ENCODE measurements at places on chromosomes 11 and 22. TPM values are rescaled to one million over a fixed set of nuclear protein-coding genes. Genes with fewer than 3 reads are reported as not detected.

SELENOM gene
- 23.3 TPM for total RNA-seq

B4GALNT4 gene
- total RNA-seq: 0.89 TPM

CCDC88B gene
- 1.8 TPM for total RNA-seq

PIWIL4 gene
- total RNA-seq: 0.76 TPM

TRIM49 gene
- not detected for total RNA-seq

CASP12 gene
- 7.0 TPM for total RNA-seq

SLC36A4 gene
- total RNA-seq: 4.4 TPM

OSBP2 gene
- 16.6 TPM for total RNA-seq

MS4A7 gene
- not detected for total RNA-seq

EIF1AD gene
- total RNA-seq: 29.7 TPM

HBB gene
- total RNA-seq: not detected

EEF1G gene
- 1,142 TPM for total RNA-seq

MYRF gene
- 0.26 TPM for total RNA-seq

PNPLA5 gene
- not detected for total RNA-seq

SLC5A4 gene
- 4.6 TPM for total RNA-seq

ZNF195 gene
- 19.8 TPM for total RNA-seq

P2RY2 gene
- 0.64 TPM for total RNA-seq

GPR83 gene
- total RNA-seq: under 0.01 TPM

P2RX6 gene
- total RNA-seq: not detected

IGSF9B gene
- not detected for total RNA-seq

AHNAK gene
- 244 TPM for total RNA-seq

TECTA gene
- total RNA-seq: 0.63 TPM

BATF2 gene
- total RNA-seq: 0.39 TPM

C11orf91 gene
- not detected for total RNA-seq

FAM83F gene
- not detected for total RNA-seq

MS4A6E gene
- not detected for total RNA-seq

IGF2 gene
- 22.0 TPM for total RNA-seq

MMP7 gene
- total RNA-seq: 2.1 TPM

KCNK4 gene
- not detected for total RNA-seq

APOC3 gene
- total RNA-seq: not detected

CCDC116 gene
- 0.13 TPM for total RNA-seq

HPX gene
- 0.25 TPM for total RNA-seq

VWCE gene
- 3.3 TPM for total RNA-seq

TSPO gene
- 296 TPM for total RNA-seq
